ENCODE measurements at places on chromosomes 6 and 20. TPM values are rescaled to one million over a fixed set of nuclear protein-coding genes. Genes with fewer than 3 reads are reported as not detected.

DNA sequence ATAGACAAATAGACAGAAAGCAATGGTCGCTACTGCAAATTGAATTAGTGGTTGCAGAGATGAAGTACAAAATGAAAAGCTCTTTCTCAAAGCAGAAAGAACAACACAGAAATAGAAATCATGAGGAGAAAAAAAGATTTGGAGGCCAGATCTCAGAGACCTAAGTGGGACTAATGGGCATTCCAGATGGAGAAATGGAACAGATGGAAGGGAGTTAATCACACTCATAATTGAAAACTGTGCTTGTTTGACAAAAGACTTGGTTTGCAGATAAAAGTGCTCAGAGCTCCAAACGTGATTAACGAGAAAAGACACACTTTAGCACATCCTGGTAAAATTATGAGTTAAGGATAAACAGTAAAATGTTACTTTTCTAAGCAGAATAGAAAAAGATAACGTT lies 58.1 kb upstream of the SNRPB2 start:
- H3K27ac ChIP-seq: no peak overlapping the region
- DNase-seq: no peak
- H3K36me3 ChIP-seq: no peaks in the 10 kb centered on the region
- no peaks in the 10 kb centered on the region for H3K27me3 ChIP-seq
- H3K4me3 ChIP-seq: no peak overlapping the region

DNA sequence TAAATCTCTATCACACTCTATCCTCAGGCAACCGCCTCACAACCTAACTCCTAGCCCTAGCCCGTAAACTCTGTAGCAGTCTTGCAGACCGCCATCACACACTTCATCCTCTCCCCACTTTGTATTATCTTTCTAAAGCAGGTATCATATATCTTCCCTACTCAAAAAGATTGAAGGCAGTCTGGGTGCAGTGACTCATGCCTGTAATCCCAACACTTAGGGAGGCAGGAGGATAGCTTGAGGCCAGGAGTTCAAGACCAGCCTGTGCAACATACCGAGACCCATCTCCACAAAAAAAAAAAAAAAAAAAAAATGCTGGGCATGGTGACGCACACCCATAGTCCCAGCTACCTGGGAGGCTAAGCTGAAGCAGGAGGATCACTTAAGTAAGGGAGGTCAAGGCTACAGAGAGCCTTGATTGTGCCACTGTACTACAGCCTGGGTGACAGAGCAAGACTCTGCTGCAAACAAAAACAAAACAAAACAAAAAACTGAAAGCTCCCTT lies 22.9 kb downstream of the RANBP9 start:
- H3K27me3 ChIP-seq: no peaks in the 10 kb centered on the region
- H3K4me3 ChIP-seq: no peak overlapping the region
- H3K4me1 ChIP-seq: peaks cover 46% of the 10 kb centered on the region
- peak overlapping the region; percentile 32 for H3K27ac ChIP-seq
- no peak for DNase-seq

GRCh38 chr6:26342106-26343004 lies 22.6 kb upstream of the BTN3A2 start:
- no peaks in the 10 kb centered on the region for H3K36me3 ChIP-seq
- H3K27me3 ChIP-seq: peaks cover 9% of the 10 kb centered on the region
- peaks cover 20% of the 10 kb centered on the region for H3K4me1 ChIP-seq
- peak overlapping the region; percentile 67 for H3K27ac ChIP-seq
- peak overlapping the region; percentile 85 for H3K4me3 ChIP-seq
- no peak for DNase-seq

DNA sequence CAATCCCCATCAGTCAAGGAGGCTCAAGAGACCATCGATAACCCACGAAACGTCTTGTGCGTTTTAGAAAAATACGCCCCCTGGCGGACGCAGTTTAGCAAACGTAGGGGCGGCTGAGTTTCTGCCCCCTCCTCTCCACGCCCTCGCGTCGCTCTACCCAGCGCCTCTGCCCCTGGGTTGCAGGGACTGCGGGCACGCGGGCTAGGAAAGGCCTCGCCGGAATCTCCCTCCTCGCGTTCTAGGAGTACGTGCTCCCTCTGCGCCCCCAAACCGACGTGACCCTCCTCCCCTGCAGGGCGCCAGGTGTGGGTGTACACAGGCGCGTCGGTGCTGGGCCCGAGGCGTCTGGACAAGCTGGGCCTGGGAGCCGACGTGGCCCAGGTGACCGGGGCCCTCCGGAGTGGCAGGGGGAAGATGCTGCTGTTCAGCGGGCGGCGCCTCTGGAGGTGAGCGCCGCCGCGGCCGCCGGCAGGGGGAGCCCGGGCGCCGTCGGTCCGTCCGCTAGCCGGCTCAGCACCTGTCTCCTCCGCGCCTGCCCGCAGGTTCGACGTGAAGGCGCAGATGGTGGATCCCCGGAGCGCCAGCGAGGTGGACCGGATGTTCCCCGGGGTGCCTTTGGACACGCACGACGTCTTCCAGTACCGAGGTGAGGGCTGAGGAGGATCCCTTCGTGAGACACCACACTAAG lies 5.3 kb downstream of the MMP9 start:
- no peak overlapping the region for H3K27ac ChIP-seq
- peak overlapping the region; percentile 51 for H3K4me3 ChIP-seq
- H3K36me3 ChIP-seq: no peaks in the 10 kb centered on the region
- H3K4me1 ChIP-seq: peaks cover 34% of the 10 kb centered on the region

- no peak for DNase-seq
- H3K4me1 ChIP-seq: peaks cover 3% of the 10 kb centered on the region
- H3K27ac ChIP-seq: no peak overlapping the region
- no peak overlapping the region for H3K4me3 ChIP-seq
- no peaks in the 10 kb centered on the region for H3K36me3 ChIP-seq
Measured at GRCh38 chr6:137283080-137283479, 63.9 kb upstream of the IFNGR1 start.

DNA sequence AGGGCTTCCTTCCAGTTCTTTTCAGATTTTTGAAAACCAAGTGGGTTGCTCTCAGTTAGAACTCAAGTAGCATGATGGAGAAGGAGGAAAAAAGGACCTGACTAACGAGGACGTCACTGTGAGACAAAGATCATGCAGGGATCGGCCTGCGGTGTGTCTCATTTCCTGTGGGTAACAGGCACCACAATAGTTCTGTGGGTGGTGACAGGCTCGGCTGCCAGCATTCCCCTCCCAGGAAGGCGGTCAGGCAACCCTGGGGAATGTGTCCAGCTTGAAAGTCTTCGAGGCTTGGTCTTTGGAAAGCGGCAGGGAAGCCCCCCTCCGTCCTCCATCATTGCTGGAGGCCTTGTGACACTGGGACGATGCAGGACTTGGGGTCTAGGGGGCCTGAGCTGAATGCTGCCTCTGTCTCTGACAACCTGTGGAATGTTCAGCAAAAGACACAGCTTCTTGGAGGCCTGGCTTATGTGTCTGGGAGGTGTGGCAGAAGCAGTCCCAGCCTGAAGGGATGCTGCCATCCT lies 121.0 kb downstream of the BCAS1 start:
- peak; percentile 78 for DNase-seq
- peak overlapping the region; percentile 92 for H3K27ac ChIP-seq
- H3K36me3 ChIP-seq: peaks cover 10% of the 10 kb centered on the region
- peaks cover 26% of the 10 kb centered on the region for H3K4me1 ChIP-seq
- peak overlapping the region; percentile 77 for H3K4me3 ChIP-seq
- no peaks in the 10 kb centered on the region for H3K27me3 ChIP-seq

DNA sequence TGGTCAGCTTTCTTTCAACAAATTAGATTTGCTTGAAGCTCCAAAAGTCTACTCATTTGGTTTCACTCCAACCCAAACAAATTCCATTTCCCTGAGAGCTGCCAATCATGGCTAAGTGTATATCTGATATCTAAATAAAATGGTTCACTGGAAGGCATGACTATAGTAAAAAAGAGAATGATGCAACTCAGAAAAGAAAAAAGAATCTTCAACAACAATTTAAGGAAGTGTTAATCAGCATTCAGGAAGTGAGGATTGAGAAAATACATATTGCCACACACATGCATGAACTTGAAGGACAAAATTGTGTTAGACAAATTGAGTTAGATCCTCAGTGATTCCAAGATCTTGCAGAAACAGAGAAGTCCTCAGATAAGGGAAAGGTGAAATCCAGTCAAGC lies 972.9 kb upstream of the FLRT3 start:
- no peak for DNase-seq
- no peak overlapping the region for H3K4me3 ChIP-seq
- H3K27ac ChIP-seq: no peak overlapping the region
- H3K4me1 ChIP-seq: no peaks in the 10 kb centered on the region
- H3K27me3 ChIP-seq: no peaks in the 10 kb centered on the region
- no peaks in the 10 kb centered on the region for H3K36me3 ChIP-seq

GRCh38 chr6:89010825-89011224 lies 47.4 kb upstream of the RNGTT start:
- DNase-seq: no peak
- no peak overlapping the region for H3K27ac ChIP-seq
- H3K36me3 ChIP-seq: peaks cover 5% of the 10 kb centered on the region
- H3K27me3 ChIP-seq: no peaks in the 10 kb centered on the region

DNA sequence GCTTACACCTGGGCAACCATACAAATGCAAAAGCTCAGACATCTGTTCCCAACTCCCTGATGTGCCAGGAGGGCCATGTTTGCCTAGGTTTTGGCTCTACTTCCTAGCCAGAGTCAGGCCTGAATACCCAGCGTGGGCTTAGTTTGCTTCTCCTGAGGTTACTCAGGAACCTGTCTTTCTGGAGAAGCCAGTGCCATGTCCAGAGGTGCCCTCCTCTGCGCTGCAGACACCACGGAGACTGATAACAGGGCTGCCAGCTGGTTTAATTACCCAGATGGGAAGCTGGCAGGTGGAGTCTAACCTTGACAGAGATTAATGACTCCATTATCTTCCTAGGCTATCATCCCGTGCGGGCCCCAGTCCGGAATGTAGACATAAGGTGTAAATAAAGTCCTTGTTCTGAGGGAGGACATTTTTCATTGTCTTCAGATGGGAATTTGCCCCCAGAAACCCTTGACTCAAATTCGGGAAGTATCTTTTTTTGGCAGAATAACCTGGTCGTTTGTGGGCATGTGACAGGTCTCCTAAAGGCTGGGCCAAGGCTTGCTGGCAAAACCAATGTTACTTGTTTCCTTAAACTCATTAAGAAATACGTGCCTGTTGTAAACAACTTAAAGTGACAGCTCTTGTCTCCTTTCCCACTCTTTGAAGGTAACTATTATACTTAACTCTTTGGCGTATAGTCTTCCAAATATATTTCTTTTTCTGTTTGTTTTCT lies 29.2 kb upstream of the ZNFX1 start:
- H3K4me1 ChIP-seq: peaks cover 10% of the 10 kb centered on the region
- peaks cover 17% of the 10 kb centered on the region for H3K27me3 ChIP-seq
- no peak for DNase-seq
- no peak overlapping the region for H3K27ac ChIP-seq

- peaks cover 10% of the 10 kb centered on the region for H3K4me1 ChIP-seq
- no peak overlapping the region for H3K4me3 ChIP-seq
Measured at GRCh38 chr6:148776321-148777308, 29.8 kb downstream of the UST start.

- no peaks in the 10 kb centered on the region for H3K4me1 ChIP-seq
- H3K27me3 ChIP-seq: no peaks in the 10 kb centered on the region
- H3K27ac ChIP-seq: no peak overlapping the region
- no peaks in the 10 kb centered on the region for H3K36me3 ChIP-seq
- no peak overlapping the region for H3K4me3 ChIP-seq
Measured at GRCh38 chr6:74735304-74735703, 470.5 kb downstream of the COL12A1 start.

DNA sequence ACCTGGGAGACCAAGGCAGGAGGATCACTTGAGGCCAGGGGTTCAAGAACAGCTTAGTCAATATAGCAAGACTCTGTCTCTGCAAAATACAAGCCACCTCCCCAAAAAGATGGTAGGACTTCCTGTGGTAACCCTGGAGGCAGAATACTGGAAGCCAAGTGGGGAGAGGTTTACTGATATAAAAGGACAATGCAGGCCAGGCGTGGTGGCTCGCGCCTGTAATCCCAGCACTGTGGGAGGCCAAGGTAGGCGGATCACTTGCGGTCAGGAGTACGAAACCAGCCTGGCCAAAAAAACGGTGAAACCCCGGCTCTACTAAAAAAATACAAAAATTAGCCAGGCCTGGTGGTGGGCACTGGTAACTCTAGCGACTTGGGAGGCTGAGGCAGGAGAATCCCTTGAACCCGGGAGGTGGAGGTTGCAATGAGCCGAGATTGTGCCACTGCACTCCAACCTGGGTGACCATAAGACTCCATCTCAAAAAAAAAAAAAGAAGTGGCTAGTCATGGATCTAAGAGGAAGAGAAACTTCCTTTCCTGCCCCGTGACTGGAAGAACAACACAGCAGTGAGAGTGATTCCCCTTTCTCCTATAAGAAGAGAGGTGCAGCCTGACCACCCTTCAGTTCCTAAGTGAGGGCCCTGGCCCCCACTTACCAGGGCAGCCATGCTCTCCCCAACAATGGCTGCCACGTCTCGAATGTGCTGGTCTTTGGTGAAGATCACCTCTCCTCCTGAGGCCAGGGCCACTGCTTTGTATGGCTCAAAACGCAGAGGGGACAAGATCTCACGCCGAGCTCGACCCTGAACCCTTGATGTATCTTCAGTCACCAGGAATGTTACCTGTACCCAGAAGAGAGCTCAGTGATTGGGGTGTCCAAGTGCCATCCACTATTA lies 6.2 kb downstream of the SAPCD1 start:
- H3K4me3 ChIP-seq: no peak overlapping the region
- peaks cover 23% of the 10 kb centered on the region for H3K36me3 ChIP-seq

DNA sequence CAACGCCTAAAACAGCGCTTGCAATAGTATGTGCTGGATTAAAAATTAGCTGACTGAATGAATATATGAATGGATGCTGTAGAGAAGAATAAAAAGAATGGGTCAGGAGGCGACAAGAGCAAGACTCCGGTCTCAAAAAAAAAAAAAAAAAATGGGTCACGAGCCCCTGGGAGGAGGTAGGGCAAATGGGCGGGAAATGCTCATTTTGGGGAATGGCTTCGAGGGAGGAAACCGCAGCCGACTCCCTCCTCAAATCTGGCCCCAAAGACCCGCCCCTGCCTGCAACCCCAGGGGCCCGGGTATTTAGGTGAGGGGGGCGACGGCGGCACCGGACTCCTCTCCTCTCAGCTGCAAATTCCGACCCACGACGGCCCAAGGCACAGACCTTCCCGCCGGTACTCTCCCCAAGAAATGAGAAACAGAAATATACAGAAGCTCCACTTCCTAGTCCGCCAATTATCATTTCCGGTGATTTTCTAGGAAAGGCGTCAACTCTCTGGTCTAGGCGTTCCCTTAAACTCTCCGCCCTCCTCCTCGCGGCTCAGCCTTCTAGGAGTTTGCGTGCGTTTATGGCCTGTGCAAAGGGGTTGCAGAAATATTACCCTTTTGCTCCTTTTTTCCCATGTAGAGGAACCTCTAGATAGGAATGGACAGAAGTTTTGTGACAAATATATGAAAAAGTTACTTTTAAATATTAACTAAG lies at the start of gene ZNF311:
ZNF311 (minus strand) TSS at position 133 of the 703 bp plus-strand sequence. CDS start 1,361 bp downstream, outside the sequence.
- peak within 1 kb of the TSS; percentile 71 for H3K27ac ChIP-seq
- peaks cover 10% of the 10 kb centered on the region for H3K36me3 ChIP-seq
- peaks cover 17% of the 10 kb centered on the region for H3K27me3 ChIP-seq
- peaks cover 21% of the 10 kb centered on the region for H3K4me1 ChIP-seq
- H3K4me3 ChIP-seq: peak within 1 kb of the TSS; percentile 84
- DNase-seq: peak; percentile 51

C20orf144 gene
- total RNA-seq: 0.43 TPM

Measured in activated naive CD8-positive, alpha-beta T cell treated with anti-CD3 and anti-CD28 coated beads, Interleukin-2, amount 10 ng/mL, durations not matched to agents 7 days and 5 days (primary cell).